Esophagus mucosa (tissue), 1 donor: ENCODE measurements at places on chromosomes 3 and 15. TPM values are rescaled to one million over a fixed set of nuclear protein-coding genes. Genes with fewer than 3 reads are reported as not detected.

The TP63 gene
- total RNA-seq = 190 TPM

The CELSR3 gene
- 0.88 TPM for total RNA-seq

The PRR20G gene
- total RNA-seq = not detected

The ANP32A gene
- total RNA-seq = 58.9 TPM

The SERINC4 gene
- total RNA-seq = 0.36 TPM

The TMEM39A gene
- 13.1 TPM for total RNA-seq

The NR2C2 gene
- 19.2 TPM for total RNA-seq

The APBA2 gene
- total RNA-seq = 0.24 TPM

The NFKBIZ gene
- total RNA-seq = 56.3 TPM

The RASSF1 gene
- total RNA-seq = 13.6 TPM

- ATAC-seq = no peak
Observed at GRCh38 chr3:9930804-9931418, 2.7 kb upstream of the CRELD1 start.

DNA sequence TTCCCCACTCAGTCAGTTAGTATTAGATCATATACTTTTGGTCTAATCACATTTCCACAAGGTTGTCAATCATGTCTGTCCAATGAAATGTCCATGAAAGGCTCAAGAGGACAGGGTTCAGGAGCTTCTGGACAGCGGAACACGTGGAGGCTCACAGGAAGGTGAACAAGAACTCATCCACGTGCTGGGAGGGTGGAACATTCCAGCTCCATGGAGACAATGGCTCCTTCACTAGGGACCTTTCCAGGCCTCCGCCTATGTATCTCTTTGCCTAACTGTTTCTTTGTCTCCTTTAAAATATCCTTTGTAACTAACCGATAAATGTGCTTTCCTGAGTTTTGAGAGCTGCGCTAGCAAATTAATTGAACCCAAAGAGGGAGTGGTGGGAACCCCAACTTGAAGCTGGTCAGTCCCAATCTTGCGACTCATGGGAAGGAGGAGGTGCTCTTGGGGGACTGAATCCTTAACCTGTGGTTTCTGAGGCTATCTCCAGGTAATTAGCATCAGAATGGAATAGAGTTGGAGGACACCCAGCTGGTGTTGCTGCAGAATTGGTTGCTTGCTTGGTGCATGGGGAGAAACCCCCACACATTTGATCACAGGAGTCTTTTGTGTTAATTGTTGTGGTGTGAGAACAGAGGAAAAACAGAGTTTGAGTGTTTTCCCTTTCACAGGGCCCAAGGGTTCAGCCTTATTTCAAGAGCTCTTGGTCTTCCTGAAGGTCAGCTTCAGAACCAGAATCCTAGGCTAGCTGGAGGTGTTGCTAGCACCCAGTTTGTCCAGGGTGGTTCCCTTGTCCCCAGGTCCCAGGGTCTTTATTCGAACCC is 3.0 kb upstream of the TKT start:
- no peak for ATAC-seq

DNA sequence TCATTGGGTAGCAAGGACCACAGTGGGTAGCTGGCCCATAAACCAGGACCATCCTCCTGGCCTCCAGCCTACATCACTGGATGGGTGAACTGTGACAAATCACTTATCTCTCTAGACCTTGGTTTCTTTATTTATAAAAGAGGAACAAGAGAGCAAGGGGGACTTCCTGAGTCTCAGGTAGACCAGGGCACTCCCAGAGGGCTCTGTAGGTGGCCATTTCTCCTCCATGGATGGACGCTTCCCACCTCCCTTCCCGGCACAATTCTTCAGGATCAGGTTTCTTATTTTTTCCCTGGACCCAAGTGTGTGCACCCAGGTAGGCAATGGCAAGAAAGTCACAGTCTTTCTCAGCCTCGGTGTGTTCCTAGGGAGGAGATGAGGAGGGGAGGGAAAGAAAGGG is 41.4 kb upstream of the SPATA12 start:
- no peak for ATAC-seq

DNA sequence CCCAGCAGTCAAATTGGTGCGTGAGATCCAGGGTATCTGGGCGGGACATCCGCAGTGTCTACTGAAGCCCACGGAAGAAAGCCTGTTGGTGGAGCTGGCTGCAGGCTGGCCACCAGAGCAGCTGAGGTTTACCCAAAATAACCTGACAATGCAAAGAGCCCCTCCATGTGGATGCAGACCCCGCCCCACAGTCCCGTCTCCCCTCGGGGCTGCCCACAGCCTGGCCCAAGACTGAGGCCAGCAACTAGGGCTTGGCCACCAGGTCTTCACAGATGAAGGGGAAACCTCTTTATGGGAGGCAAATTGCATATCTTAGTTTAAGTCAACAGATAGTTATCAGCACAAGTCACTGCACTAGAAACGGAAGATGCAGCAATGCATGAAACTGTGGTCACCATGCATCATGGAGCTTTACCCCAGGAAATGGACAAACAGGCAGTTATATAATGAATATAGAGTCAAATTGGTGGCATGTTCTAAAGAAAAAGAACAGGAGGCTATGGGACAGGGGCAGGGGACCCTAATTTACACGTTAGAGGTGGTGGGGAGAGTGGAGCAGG is 86.3 kb downstream of the ARNT2 start:
- no peak for ATAC-seq

DNA sequence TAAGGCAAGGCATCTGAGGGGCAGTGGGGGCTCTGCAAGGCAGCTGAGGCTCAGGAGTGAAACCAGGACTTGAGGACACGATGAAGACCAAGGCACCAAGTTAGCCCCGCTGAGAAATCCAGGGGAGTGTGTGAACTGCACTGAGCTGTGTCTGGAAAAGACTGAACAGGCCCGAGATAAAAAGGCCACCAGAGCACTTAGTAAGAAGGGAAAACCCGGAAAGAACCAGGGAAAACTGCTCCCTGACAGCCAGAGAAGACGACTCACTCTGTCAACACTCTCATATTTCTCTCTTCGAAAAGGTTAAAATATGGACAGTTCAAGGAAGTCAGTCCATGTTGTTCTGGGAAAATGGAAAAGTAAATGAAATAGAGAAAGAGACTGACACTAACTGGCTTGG is 109.0 kb downstream of the SEC22A start:
- no peak for ATAC-seq

GRCh38 chr15:90161950-90162361 is 39.2 kb upstream of the SEMA4B start:
- peak; percentile 21 for ATAC-seq

DNA sequence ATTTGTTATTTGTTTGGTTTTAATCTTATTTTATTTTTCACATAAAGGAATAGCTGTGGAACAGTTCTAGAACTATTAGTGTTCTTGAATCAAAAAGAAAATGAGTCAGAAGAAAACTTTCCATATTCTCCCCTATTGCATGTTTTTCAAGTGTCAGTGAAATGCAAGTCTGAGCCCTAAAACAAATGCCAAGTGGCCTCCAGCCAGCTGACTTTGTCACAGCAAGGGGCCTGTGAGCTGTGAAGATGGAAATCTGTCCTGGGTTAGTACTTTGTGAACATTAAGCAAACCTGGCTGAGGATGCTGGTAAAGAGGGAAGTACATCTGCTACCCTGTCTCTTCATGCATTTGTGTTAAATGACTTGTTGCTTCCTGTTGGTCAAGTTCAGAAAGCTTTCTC is 14.2 kb downstream of the LRRC49 start:
- ATAC-seq = no peak

GRCh38 chr3:58487140-58487886 is 4.6 kb upstream of the KCTD6 start:
- peak; percentile 56 for ATAC-seq

- ATAC-seq = no peak
Observed at GRCh38 chr15:70523616-70524015, 239.7 kb downstream of the UACA start.

DNA sequence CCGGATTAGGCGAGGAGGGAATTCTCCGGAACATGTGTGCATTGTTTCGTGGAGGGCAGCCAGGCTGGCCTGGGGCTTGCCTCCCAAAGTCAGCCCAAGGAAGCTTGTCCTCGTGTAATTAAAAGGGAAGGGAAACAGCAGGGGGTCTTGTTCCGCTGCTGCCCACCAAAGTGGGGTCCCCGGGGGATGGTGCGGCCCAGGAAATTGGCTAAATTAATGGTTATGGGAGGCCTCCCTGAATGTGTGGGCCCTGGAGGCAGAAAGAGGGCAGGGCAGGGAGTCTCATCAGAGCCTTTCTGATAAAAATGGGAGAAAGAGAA is 118.1 kb downstream of the OPA1 start:
- no peak for ATAC-seq

GRCh38 chr3:128173849-128174248 is 20.6 kb downstream of the EEFSEC start:
- no peak for ATAC-seq

DNA sequence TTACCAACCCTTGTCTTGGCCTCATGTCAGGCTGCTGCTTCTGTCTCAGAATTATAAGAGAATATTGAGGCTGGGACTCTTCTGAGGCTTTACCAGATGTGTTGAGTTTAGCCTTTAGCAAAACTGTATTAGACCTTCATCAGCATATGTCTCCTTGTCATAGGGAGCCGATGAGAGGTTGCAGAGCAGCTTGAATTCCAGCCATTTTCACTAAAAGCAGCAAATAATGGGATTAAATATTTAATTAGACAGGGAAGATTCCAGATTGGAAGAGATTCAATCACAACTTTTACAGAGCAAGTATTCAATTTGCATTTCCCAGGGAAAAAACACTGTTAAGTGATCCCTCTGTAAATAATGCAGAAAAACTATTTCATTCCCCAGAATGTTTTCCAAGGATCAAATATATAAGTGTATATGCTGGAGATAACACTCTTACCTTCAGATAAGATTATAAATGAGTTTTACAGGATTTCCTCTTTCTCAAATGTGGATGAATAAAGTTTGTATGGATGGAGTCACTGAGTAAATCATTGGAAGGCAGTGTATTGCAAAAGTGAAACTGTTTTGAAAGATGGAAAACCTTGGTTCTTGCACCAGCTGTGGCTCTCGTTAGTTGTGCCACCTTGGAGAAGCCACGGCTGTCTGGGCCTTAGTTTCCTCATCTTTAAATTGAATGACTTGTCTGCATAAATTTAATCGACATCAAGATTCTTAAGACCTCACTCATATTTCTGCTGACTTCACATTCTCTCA is 466.4 kb upstream of the SGO1 start:
- ATAC-seq = no peak

- no peak for ATAC-seq
Observed at GRCh38 chr15:40265355-40265754, 17.5 kb downstream of the ANKRD63 start.

GRCh38 chr15:83199288-83199687 is 8.3 kb downstream of the HDGFL3 start:
- no peak for ATAC-seq

DNA sequence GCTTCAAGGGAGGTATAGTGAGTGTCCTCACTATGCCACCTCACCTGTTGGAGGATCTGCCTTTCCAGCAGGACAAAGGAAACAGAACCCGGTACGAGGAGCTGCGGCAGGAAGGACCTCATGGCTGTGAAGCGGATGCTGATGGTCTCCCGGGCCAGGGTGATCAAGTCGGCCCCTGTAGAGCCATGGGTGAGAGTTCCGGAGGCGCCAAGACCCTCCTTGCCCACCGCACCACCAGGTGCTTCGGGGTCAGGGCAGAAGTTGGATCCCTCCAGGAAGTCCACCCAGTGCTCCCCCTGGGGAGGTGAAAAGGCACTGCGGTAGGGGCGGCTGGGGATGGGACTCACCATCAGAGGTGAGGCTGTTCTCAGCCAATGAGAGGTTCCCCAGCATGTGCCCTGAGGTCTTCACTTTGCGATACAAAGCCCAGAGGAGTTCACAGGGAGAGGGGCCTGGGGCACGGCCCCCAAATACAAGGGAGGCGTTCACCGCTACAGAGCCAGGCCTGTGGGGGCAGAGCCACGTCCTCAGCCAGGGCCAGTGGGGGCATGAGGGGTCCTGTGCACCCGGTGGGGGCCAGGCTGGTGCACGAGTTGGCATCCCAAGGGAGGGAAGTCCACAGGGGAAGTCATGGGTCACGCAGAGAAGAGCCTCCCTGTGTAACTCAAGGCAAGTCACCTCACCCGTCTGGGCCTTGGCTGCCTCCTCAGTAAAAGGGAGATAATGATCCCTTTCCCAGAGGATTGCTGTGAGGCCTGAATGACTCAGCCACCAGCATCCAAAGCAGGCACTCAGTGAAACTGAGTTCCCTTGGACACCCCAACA is 27.7 kb downstream of the C15orf39 start:
- ATAC-seq = no peak

DNA sequence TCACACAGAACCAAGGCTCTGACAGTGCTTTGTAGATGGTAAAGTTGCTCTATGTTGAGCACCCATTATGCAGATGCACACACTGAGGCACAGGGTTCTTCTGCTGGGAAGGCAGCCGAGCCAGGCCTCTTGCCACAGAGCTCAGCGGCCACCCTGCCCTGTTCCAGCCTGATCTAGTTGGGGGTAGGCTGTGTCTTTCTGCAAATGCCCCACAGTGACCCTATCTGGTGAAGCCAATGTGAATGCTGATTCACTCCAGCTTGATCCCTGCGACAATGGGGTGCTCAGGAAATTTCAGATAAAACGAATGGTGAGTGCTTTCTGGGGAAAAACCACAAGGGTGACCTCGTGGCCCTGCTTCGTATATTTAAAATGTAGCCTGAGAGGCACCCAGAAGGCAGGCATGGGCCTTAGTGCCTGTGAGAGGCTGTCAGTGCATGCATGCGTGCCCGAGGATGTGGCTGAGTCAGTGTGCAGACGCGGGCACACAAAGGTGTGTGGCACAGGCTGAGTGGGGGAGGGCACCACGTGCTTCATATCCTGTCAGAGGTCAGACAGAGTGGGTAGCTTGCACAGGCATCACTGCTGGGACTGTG is 85.7 kb downstream of the ATP2B2 start:
- peak; percentile 67 for ATAC-seq

DNA sequence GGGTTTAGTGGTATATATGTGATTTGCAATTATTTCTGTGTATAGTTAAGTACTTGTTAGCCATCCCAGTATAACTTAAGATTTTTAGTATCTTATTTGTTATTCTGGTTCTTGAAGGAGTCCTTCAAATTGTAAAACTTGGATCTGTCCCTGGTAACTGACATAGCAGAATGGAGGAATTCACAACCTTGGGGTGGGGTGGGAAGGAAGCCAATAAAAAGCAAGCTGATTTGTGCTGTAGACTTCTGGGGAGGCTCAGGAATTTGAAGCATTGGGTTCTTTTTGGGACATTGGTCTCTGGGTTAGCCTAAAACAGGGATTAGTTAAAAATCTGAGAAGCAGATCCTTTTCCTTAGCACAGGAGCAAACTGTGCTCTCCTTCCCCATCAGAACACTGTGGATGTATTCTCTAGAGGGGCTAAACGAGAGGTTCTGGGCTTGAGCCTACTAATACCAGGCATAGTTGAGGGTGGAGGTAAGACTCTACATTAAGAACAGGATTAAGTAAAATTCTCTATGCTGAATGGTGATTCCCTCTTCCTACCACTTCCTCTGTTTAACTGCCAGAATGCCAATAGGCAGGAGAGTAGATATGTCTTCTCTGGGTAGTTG is 42.2 kb downstream of the GMPS start:
- no peak for ATAC-seq

DNA sequence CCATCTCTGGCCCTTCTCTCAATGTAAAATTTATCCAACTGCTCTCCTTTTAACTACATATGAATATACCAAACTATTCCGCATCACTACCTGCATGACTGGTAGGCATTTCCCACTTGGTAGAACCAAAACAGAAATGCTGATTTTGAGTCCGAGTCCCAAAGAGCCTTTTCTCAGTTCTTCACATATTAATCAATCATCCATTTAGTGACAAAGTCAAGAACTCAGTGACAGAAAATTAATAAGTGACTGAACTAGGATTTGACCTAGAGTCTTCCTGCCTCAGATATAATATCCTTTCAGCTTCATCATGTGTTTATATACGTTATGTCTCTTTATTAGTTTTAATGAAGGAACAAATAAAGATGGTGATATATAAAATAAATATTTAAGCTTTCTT is 700.6 kb upstream of the GOLIM4 start:
- no peak for ATAC-seq
